Natural killer cell (primary cell): ENCODE measurements at places on chromosomes 11 and 22.

DNA sequence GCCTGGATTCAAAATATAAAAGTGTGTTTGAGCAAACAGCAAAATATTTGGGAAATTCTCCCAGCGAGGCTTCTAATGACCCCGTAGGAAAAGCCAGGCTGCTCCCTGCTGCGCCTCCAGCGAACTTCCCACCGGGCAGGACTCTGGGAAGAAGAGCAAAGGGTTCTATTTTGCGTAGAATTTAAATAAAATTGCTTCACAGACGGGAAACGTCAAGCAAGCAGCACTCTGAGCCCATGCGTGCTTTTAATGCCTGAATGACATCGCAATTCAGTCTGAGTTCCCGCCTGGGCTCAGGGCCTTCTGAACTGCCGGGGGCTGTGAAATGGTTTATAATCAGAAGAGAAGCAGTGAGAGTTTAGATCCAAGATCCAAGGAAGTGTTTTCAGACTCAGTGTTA, 775.1 kb downstream of the BRD1 start:
- DNase-seq = no peak
- no peak overlapping the region for H3K27ac ChIP-seq
- peaks cover 4% of the 10 kb centered on the region for H3K4me1 ChIP-seq
- H3K4me3 ChIP-seq = no peak overlapping the region
- H3K36me3 ChIP-seq = no peaks in the 10 kb centered on the region

- DNase-seq = no peak
- H3K27ac ChIP-seq = no peak overlapping the region
- no peaks in the 10 kb centered on the region for H3K36me3 ChIP-seq
- no peaks in the 10 kb centered on the region for H3K4me1 ChIP-seq
Observed at GRCh38 chr11:106644824-106645223, 373.5 kb downstream of the GUCY1A2 start.

DNA sequence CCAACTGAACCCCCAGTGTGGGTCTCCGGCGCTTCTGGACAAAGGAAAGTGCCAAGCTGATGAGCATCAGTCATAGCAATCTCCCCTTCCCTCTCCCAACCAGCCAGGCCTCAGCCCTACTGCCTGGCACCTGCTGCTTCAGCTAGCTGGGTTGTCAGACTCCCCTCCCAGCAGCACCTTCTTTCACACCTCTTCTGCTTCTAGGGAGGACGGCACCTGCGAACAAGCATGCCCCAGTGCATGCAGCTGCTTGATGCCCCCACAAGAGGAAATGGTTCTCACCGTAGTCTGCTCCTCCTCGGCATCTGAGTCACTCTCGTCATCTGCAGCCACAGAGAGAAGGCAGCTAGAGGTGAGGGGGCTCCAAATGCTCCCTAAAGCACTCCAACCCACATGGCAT, 25.4 kb downstream of the THOC5 start:
- DNase-seq = no peak
- H3K4me1 ChIP-seq = no peaks in the 10 kb centered on the region
- H3K36me3 ChIP-seq = peaks cover 84% of the 10 kb centered on the region
- H3K27me3 ChIP-seq = no peaks in the 10 kb centered on the region
- no peak overlapping the region for H3K4me3 ChIP-seq
- H3K27ac ChIP-seq = no peak overlapping the region

- H3K4me3 ChIP-seq = no peak overlapping the region
- DNase-seq = no peak
- H3K27ac ChIP-seq = no peak overlapping the region
- H3K27me3 ChIP-seq = no peaks in the 10 kb centered on the region
- H3K36me3 ChIP-seq = no peaks in the 10 kb centered on the region
Observed at GRCh38 chr11:83723999-83724398, 437.8 kb upstream of the CCDC90B start.

- H3K36me3 ChIP-seq = no peaks in the 10 kb centered on the region
- DNase-seq = no peak
- peaks cover 11% of the 10 kb centered on the region for H3K4me1 ChIP-seq
- no peak overlapping the region for H3K4me3 ChIP-seq
Observed at GRCh38 chr11:75782540-75783263, 14.1 kb downstream of the DGAT2 start.

DNA sequence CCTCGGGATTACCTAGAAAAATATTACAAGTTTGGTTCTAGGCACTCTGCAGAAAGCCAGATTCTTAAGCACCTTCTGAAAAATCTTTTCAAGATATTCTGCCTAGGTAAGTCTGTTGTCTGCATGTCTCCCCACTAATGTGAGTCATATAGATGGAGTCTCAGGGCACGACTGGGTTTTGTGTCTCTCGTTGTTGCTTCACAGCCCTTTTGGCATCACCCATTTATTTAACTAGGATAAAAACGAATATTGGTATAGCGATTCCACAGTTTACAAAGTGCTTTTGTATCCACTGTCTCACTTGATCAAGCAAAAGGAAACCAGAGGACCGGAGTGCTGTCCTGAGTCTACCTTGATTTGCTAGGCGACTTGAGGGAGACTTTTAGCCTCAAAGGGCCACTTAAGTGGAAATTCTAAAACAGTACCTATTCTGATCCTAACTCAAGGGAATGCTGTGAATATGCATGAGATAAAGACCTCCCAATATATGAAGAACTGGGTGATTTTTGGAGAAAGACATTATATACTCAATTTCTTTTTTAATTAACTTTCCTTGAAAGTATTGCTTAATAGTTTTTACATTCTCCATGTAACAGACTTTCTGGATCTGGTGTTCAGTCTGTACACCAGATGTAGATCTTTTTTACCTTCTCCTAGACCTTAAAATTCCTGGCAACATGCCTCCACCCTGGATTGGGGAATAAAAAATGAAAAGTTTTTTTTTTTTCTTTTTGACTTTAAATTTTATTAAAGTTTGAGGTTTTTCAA, 590 bp downstream of the NNMT start:
- H3K4me1 ChIP-seq = no peaks in the 10 kb centered on the region
- no peak overlapping the region for H3K27ac ChIP-seq
- no peak for DNase-seq
- H3K4me3 ChIP-seq = no peak overlapping the region
- no peaks in the 10 kb centered on the region for H3K36me3 ChIP-seq
- H3K27me3 ChIP-seq = peaks cover 2% of the 10 kb centered on the region

- H3K4me1 ChIP-seq = no peaks in the 10 kb centered on the region
- H3K36me3 ChIP-seq = no peaks in the 10 kb centered on the region
- no peak for DNase-seq
- H3K27ac ChIP-seq = no peak overlapping the region
- no peak overlapping the region for H3K4me3 ChIP-seq
Observed at GRCh38 chr11:33454264-33454663, 197.1 kb downstream of the HIPK3 start.

- no peaks in the 10 kb centered on the region for H3K4me1 ChIP-seq
- no peak for DNase-seq
- no peak overlapping the region for H3K27ac ChIP-seq
- H3K4me3 ChIP-seq = no peak overlapping the region
- H3K36me3 ChIP-seq = no peaks in the 10 kb centered on the region
Observed at GRCh38 chr11:100247704-100248103, 439.4 kb upstream of the ARHGAP42 start.
